Effector CD4-positive, alpha-beta T cell (primary cell): ENCODE measurements at places on chromosomes 13 and 19.

DNA sequence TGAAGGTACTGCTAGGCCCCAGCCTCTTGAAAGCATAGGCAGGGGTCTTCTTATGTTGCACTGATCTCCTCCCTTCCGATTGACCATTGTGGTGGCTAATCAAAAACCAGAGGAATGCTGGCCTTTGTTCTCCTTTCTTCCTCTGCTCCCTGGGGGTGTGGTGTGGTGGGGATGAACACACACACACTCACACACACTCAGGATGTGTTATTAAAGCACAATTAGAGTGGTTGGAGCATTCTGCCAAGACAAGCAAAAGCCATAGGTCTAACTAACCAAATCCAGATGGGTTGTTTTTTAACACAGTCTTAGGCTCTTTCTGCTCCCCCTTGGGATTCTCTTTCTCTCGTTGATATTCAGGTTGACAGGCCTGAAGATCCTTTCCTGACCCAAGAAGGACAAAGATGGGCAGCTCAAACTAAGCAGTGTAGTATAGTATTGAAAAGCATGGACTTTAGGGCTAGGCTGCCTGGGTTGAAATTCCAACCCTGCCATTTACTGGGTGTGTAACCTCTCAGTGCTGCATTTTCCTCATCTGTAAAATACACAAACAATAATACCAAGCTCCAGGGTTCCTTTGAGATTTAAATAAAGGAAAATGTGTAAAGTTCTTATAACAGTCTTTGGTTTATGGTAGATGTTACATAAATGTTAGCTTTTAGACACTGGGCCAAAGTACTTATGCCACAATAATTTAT lies 25.5 kb upstream of the DGKH start:
- no peak for DNase-seq

DNA sequence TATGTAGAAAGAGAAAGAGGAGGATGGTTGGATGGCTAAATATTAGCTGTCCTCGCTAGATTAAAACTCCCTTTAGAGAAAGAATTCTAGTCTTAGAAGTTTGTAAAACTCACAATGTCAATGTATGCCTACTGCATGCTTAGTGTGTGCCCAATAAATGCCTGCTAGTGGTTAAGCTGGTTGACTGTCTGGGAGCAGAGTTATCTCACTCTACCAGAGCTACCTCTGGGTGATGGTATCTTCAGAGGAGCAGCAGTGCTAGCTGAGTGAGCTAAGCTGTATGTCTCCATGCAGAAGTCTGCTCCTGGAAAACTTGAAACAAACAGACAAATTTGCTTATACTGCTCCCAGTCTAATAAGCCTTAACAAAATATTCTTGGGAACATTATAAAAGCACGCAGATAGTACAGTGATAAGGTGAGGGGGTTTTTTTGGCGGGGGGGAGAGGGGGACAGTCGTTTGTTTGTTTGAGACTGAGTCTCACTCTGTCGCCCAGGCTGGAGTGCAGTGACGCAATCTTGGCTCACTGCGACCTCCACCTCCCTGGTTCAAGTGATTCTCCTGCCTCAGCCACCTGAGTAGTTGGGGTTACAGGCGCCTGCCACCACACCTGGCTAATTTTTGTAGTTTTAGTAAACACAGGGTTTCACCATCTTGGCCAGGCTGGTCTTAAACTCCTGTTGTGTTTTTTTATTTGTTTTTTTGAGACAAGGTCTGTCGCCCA lies 202.8 kb upstream of the TSC22D1 start:
- DNase-seq: no peak

DNA sequence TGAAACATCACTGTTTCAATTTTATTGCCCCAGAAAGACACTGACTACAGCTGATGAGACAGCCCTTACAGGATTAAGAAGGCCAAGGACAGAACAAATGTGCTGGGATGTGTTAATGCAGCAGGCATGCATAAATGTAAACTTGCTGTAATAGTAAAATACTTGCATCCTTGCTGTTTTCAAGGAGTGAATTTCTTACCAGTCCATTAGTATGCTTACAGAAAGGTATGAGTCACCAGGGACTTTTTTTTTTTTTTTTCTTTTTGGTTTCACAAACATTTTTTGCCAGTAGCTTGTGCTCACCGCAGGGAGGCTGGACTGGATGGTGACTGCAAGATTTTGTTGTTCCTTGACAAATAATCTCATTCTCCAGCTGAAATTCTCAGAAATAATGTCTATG lies 55.1 kb downstream of the GPR180 start:
- DNase-seq: no peak

- no peak for DNase-seq
Measured at GRCh38 chr19:40754611-40755247, 3.7 kb downstream of the SNRPA start.

DNA sequence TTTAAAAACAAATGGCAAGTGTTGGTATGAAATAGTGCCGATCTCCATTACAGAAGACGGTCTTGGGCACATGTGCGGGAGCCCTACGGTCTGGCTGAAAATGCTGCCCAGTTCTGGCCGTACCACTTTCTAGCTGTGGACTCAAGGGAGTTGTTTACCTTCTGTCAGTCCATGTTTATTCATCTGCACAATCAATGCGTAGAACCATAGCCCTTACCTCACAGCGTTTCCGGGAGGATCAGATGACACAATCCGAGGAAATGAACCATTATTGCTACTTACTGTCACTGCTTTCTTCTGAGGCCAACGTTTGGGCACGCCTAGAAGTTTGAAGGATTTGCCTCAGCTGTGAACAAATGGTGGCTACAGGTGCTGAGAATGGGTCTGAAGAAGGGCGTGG lies 31.2 kb downstream of the GADD45B start:
- peak; percentile 30 for DNase-seq

- no peak for DNase-seq
Measured at GRCh38 chr13:72696579-72696978, 30.9 kb downstream of the MZT1 start.

GRCh38 chr13:113458253-113459065 lies 5.2 kb upstream of the ADPRHL1 start:
- DNase-seq: no peak

GRCh38 chr19:55913643-55914268 lies 18.4 kb downstream of the NLRP13 start:
- DNase-seq: no peak

- no peak for DNase-seq
Measured at GRCh38 chr19:40445780-40446262, 1.7 kb upstream of the SERTAD3 start.

DNA sequence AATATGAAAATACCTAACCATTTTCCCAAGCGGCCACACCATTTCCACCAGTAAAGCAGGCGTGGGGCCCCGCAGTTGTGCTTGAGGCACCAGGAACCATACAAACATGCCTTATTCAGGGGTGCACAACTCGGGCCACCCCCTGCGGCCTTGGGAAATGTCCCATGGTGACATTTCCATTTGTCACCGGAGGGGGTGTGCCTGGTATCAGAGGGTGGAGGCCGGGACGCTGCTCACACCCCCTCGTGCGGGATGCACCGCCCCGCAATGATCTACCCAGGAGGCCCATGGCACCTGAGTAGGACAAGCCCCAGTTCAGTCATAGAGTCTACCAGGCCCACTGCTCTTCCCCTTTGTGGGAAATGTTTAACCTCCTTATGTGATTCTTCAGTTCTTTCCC lies 218.8 kb downstream of the TEX29 start:
- DNase-seq: no peak

DNA sequence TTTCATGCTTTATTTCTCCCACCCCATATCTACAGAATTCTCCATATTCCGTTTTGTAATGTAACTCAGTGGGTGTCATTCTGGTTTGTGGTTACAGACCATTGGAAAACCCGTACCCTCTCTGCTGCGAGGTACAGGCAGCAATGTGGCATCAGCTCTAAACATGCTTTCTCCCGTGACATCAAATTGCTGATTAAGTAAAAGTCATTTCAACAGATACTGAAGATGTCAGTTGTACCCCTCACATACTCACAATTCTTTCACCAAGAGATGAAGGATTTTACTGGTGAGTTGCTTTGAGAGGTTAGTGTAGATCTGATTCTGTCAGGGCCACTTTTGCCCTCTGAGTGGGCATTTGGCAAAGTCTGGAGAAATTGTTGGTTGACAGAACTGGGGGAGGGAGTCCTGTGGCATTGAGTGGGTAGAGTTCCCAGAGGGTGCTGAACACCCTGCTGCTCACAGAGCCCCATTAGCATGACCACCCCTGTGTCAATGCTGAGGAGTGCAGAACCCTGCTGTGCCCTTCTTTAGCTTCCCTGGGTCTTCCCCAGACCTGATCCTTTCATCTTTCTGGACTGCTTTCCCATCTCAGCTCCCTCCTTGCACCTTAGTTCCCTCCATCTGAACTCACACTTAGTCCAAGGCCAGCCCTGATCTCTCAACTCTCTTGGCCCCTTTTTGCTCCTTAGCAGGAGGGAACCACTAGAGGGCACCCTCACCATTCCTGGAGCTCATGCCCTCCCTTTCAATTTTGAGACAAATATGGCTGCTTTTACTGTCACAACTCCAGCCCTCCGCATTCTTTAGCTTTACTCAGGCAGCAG lies 39.9 kb upstream of the CEACAM8 start:
- DNase-seq: peak; percentile 8

- no peak for DNase-seq
Measured at GRCh38 chr13:21948769-21949474, 278.0 kb downstream of the FGF9 start.

DNA sequence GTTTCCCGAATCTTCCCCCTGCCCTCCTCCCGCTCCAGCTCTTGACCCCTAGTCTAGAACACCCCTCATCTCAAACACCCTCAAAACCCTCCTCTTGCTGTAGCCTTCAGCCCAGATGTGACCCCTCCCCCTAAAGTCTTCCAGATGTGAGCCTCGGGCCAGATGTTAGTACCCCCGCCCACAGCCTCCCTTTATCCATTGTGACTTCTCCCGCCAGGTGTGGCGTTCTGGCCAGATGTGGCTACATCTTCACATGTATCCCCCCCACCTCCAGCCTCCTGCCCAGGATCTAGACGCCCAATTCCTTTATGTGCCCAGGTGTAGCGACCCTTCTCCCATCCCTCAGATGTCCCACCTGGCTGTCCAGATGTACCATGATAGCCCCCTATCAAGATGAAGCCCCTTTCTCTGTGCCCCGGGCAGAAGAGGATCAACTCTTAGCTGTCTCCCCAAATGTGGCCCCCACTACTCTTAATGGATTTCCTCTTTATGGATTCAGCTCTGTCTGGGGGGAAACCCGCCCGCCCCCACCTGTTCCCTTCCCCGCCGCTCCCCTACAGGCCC lies 517 bp upstream of the LTBP4 start:
- no peak for DNase-seq

DNA sequence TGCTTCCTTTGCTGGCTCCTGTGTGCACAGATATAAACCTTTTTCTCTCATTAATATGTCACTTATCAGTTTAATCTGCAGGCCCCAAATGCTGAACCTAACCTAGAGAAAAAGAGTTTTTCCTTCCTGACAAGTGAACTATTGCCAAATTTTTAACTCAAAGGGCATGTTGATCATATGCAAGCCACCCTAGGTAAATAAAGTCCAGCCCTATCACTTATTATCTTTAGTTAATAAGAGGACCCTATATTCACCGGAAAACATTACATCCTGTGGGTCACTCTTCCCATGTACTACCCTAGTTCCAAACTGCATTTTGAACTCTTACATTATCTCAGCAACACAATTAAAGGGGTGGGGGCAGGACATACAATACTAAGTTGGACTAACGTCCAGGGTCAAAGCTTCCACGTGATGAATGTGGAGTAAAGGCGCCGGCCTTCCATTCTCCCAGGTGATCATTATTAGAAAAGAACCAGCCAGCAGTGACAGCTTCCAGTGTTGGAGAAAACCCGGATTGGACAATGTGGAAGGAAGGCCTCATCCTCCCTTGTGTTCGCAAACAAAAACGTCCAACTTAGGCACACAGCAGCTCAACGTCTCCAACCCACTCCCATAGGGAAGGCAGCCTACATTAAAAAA lies 86.6 kb downstream of the STK24 start:
- no peak for DNase-seq
